ENCODE measurements at places on chromosomes 3 and 15.

GRCh38 chr3:5645692-5646410, 458.3 kb downstream of the EDEM1 start:
- peak; percentile 62 for DNase-seq

DNA sequence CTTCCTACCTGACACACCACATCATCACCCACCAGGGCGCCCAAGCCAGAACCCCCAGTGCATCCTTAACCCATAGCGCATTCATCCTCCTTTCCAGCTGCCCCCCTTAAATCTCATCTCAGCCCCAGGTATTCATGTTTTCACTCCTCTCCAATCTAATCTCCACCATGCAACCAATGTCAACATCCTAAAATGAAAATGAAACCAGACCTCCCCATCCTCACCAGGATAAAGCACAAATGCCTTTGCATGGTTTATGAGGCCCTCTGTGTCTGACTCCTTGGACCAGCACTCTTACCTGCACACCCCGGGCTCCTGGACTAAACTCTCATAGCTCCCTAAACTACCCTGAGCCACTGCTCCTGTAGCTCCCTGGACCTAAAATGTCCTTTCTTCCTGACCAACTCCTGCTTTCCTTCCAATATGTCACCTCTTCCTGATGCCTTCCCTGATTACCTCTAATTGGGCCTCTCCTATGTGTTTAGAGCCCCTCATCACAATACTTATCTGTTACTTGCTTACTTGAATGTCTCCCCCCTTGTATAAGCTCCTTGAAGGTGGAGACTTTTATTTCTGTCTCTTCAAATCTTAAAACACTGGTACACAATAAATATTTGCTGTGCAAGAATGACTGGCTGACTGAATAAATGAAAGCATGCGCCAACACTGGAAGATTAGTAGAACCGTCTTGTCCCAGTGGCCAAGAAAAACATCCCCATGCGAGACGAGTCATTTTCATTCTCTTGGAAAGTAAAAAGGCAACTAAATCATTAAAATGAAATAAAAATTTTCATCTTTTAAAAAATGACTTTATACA, 142.5 kb downstream of the XXYLT1 start:
- DNase-seq: no peak

DNA sequence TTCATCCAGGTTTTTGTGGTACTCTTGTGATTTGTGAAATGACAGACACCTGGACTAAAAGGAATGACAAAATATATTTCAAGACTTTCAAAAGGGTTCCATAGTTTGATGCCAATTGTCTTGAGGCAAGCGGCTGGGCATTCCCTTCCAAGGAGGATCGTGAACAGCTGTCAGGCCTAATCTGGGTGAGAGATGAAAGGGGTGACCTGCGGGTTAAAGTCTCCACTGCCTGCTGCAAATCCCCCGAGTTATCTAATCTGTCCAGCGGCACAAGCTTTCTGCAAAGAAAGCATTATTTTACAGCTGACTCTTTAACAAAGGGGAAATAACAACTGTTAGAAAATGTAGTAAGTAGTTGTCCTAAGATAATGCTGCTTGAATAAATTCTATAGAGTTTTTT, 128.7 kb upstream of the MB21D2 start:
- no peak for DNase-seq

- DNase-seq: no peak
Measured at GRCh38 chr3:140252812-140253656, 318.0 kb downstream of the CLSTN2 start.

- DNase-seq: no peak
Measured at GRCh38 chr15:90844696-90845095, 23.7 kb upstream of the FURIN start.

DNA sequence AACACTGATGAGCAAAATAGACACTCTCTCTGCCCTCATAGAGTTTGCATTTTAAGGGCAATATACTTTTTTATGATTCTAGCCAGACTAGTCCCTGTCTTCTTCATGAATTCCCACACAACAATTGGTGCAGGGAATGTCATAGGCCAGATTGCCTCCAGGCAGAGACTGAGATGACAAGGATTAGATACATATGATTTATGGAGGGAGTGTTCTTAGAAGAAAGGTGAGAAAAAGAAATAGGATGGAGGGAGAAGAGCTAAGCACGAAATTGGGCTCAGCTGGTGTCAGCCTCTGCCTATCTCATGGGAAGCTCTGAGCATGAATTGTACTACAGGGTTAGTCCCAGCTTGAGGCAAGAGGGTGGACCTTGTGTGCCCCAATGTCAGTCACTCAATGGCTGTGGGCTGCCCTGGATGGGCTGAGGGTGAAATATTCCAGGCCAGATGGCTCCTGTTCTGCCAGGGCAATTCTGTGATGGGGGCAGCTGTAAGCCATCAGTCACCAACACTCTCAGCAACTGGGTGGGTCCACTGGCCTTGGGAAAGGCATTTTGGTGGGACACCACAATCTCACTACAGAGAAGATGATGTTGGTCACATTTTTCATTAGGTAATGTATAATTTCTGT, 31.1 kb downstream of the EIF1B start:
- no peak for DNase-seq

DNA sequence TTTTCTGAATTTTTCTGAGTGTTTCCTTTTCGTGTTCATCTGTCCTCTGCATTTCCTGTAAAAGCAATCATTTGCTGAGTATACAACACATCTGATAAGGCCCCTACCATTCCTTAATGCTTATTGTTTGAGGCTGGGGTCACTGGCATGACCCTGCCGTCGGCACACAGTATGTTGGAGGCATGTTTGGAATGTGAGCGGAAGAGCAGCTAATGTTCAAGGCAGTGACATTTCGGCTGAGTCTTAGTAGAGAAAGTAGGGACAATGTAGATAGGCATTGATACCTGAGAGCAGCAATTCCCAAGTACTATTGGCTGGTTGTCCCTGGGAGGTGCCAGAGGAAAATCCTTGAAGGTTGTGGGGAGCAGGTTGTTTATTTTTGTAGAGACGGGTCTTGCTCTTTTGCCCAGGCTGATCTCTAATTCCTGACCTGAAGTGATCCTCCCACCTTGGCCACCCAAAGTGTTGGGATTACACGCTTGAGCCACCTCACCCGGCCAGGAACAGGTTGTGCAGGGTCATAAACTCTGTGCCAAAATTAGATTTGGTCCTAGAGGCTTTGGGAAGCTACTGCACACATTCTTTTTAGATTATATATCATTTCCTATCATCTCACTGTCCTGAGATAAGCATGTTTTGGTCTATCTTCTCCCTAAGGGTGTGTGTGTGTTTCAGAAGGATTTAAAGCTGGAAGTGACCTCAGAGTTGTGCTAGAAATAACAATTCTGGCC, 13.5 kb downstream of the PTPN23 start:
- peak; percentile 77 for DNase-seq

GRCh38 chr15:60945196-60945595, 283.9 kb downstream of the RORA start:
- DNase-seq: no peak
